CD4-positive, CD25-positive, alpha-beta regulatory T cell (primary cell): ENCODE measurements at places on chromosomes 11 and 22.

DNA sequence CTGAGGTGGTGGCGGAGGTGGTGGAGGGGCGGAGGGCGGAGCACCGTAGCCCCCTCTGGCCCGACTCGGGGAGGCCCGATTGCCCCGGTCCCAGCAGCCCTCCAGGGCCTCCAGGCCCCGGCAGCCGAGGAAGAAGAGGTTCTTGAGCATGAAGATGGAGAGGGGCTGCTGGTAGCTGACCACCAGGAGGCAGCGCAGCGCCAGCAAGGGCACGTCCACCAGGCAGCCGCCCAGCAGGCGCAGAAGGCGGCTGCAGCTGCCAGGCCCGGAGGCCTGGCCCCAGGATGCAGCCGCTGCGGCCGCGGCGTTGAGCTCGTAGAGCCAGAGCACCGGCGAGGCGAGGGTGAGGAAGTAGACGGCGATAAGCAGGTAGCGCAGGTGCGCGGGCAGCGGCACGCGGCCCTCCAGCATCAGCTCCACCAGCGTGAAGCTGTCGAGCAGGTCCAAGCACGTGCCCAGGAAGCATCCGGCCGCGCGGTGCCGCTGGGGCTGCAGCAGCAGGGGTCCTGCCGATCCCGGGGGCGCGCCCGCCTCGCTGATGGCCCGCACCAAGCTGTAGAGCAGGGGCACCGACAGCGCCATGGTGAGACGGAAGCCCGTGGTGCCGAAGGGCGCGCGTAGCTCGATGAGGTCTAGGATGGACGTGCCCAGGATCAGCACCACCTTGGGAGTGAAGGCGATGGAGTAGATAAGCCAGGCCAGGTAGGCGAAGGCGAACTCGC lies 1.5 kb downstream of the TMEM121B start:
- DNase-seq = no peak

- DNase-seq = peak; percentile 72
These were observed 68.4 kb downstream of the IGLL5 start for GRCh38 chr22:22955866-22956535.

DNA sequence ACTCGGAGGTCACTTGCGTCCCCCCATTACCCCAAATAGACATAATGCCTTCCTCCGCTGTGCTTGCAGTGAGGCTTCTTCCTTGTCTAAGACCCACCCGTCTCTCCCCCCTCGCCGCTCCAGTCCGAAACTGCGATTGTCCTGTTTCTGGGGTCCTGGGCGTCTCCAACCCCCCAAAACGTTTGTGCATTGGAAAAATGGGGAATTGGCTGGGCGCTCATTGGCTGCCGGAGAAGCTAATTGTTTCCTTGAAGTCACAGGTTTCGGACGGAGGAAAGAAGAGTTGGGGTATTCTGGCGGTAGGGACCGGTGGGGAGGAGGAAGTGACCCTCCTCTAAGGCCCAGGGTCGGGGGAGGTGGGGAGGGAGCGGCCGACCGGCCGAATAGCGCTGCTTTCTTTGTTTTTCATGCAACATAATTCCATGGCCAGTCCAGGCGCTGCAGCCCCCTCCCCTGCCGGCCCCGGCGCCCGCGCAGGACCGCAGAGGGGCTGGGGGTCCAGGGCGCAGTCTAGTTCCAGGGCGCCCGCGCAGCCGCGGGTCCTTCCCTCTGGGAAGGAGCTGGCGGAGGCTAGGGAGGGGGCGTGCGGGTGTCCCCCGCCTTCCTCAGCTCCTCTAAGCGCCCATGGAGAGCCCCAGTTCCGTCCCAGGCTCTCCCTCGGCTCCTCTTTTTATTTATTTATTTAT lies 12.7 kb upstream of the CPT1A start:
- DNase-seq = no peak

- DNase-seq = no peak
These were observed 134.6 kb downstream of the CCDC34 start for GRCh38 chr11:27228232-27228905.

- DNase-seq = no peak
These were observed 16.6 kb downstream of the BTBD10 start for GRCh38 chr11:13446444-13446843.

- no peak for DNase-seq
These were observed 80.8 kb downstream of the TNRC6B start for GRCh38 chr22:40258501-40258915.

GRCh38 chr11:41789376-41789775 lies 329.9 kb upstream of the LRRC4C start:
- no peak for DNase-seq
